AG09309 (cell line): ENCODE measurements at places on chromosomes 2 and 18.
A peak's percentile ranks its signal among the peaks of the same experiment; 100 is the strongest.

- no peak for DNase-seq
Observed at GRCh38 chr2:12844511-12844910, 127.8 kb downstream of the TRIB2 start.

DNA sequence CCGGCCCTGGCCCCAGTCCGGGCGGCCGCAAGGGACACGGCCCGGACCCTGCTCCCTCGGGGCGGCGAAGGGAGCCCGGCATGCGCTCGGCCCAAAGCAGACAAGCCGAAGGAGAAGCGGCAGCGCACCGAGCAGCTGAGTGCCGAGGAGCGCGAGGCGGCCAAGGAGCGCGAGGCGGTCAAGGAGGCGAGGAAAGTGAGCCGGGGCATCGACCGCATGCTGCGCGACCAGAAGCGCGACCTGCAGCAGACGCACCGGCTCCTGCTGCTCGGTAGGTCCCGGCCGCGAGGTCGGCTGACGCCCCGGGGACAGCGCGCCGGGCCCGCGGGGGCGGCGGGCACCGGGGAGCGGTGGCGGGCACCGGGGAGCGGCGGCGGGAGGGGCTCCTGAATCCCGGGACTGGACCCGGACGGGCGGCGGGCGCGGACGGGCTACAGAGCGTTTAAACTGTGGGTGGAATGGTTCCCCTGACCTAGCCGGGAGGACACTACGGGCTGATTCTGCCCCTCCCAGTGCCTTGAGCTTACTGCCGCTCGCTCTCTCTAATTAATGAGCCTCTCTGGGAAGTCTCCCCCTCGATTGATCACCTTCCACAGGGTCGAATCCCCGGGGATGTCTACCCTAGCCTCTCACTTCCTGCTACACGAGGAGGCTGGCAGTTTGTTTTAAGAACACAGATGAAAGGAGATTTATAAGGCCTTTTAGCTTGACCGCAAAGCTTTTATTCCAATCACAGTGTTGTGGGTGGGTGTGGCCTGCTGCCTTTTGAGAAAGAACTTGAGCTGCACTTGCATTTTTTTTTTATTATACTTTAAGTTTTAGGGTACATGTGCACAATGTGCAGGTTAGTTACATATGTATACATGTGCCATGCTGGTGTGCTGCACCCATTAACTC, 853 bp downstream of the GNAL start:
- no peak for DNase-seq

DNA sequence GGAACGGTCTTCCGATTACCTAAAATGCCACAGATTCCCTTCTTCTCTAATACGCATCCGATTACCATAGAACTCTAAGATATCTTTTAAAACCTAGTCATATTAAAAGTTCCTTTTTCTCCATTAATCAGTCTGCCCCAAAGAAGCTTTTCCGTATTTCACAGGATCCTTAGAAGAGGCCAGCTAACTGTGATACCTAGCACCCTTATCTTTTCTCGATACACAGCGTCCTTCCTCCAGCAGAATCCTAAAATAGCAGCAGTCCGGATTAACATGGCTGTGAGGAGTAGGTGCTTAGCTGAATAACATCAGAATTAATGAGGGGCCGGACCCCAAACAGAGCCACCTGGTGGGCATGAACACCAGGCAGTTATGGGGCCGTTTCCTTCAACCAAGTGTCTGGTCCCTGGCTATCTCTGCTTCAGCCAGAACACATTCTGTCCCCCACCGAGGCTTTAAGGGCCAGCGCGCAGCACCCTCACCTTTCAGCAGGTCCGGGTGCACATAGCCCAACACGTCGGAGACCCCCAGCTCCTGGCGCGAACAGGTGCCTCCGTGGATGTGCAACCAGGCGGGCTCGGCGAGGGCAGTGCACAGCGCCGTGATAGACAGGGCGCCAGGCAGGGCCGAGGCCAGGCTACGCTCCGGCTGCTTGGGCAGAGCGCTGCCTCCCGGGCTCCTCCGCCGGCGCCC, 995 bp downstream of the TMEM127 start:
- no peak for DNase-seq

DNA sequence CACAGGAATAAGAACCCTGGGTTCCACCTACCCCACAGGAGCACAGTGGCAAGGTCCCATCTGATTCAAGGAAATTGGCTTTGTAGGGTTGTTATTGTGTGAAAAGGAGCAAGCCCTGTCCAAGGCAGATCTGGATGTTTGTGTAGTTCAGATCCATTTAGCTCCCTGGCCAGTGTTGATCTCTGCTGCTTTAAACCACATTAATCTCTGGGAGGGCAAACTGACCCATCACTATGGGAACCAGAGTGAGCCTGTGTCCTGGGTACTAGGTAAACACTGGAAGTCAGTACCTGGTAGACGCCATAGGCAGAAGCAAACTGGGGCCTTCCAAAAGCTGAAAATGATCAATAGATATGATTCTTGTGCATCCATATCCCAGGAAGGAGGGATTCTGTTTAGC, 271.5 kb upstream of the EPAS1 start:
- no peak for DNase-seq

DNA sequence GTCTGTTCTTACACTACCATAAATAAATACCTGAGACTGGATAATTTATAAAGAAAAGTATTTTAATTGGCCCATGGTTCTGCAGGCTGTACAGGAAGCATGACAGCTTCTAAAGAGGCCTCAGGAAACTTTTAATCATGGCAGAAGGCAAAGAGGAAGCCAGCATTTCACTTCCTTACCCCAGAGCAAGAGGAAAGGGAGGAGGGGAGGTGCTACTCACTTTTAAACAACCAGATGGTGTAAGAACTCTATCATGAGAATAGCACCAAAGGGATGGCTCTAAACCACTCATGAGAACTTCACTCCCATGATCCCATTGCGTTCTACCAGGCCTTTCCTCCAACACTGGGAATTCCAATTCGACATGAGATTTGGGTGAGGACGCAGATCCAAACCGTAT, 344.4 kb upstream of the SLC39A10 start:
- DNase-seq, result no peak

- DNase-seq, result no peak
Observed at GRCh38 chr2:38763228-38763627, 12.1 kb upstream of the SRSF7 start.

DNA sequence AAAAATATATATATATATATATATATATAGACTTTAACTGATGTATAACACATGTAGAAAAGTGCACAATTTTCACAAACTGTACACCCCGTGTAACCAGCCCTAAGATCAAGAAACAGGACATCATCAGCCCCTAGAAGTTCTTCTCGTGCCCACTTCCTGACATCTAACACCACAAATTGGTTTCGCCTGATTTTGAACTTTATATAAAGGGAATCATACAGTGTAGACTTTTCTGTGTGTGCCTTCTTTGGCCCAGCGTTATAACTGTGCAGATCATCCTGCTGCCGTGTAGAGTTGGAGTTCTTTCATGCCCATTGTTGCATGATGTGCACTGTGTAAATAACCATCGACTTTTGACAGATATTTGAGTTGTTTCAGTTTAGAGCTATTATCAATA, 41.0 kb downstream of the SMAD7 start:
- no peak for DNase-seq

- DNase-seq, result no peak
Observed at GRCh38 chr18:80249217-80250093, 2.1 kb upstream of the PARD6G start.

- peak; percentile 35 for DNase-seq
Observed at GRCh38 chr2:190159453-190159852, 96.9 kb upstream of the MSTN start.

- no peak for DNase-seq
Observed at GRCh38 chr2:201937343-201937742, 96.3 kb upstream of the FZD7 start.

DNA sequence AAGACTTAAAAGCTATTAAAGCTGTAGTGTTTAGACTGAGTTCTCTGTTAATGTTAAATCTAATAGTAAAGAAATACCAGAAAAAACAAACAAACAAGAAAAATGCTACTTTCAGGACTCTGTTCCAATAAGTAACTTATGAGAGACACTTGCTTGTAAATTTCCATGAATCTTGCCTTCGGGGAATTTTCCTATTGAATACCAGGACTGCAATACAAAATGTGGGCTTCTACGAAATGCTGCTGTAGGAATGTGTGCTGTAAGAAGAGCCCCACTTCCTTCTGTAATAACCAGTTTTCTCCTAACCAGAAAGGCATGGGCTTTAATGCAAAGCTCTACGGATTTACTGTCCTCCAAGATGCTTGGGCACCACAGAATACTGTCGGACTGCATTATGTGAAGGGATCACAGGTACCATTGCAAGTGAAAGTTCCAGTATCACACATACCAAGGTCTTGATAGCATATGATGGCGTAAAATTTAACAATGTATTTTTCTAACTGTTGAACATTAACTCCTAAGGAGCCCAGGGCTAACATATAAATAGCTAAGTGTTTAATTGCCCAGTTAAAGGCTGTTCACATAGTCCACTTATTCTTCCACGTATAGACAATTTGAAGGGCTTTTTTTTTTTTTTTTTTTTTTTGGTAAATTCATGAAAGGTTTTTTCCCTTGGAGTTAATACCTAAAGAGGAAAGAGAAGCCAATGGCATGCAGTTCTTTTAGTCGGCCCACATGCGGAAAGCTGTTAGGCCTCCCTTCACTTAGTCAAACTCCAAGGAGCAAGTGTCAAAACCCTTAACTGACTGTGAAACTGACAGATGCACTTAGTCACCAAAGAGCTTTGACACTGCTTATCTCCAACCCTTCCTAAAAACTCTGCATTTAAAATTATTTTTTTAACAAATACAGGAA, 564.0 kb upstream of the POU3F3 start:
- no peak for DNase-seq

GRCh38 chr2:5140347-5140746, 551.8 kb upstream of the SOX11 start:
- DNase-seq, result no peak

DNA sequence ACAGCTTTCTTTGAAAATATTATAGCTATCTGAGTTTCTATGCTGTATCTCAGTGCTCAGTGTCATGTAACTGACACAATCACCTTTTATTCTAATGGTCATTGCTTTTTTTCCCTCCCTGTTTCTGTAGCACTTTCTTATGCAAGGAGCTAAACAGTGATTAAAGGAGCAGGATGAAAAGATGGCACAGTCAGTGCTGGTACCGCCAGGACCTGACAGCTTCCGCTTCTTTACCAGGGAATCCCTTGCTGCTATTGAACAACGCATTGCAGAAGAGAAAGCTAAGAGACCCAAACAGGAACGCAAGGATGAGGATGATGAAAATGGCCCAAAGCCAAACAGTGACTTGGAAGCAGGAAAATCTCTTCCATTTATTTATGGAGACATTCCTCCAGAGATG, 56.4 kb downstream of the SCN2A start:
- DNase-seq, result no peak

- no peak for DNase-seq
Observed at GRCh38 chr2:25420820-25421237, 79.1 kb upstream of the DNMT3A start.

GRCh38 chr2:138846216-138846821, 66.1 kb upstream of the NXPH2 start:
- DNase-seq, result no peak

DNA sequence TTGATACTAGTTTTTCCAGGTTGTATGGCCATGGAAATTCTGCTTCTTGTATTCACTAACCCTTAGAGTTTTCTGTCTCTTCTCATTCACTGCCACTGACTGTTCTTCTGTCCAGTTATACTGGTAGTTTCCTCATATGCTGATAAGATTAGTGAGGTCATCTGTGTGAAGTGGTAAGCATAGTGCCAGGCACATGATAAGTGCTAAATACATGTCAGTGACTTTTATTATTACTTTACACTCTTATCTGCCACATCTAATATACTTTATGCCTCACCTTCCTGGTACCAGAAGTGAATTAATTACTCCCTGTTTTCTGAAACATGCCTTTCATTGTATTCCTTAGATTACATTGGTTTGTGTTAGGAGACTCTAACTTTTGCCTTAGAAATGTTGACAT, 91.3 kb downstream of the NBEAL1 start:
- no peak for DNase-seq

GRCh38 chr18:57269756-57270155, 82.6 kb upstream of the ST8SIA3 start:
- DNase-seq, result no peak

- peak; percentile 3 for DNase-seq
Observed at GRCh38 chr2:157404363-157404762, 39.5 kb downstream of the CYTIP start.

DNA sequence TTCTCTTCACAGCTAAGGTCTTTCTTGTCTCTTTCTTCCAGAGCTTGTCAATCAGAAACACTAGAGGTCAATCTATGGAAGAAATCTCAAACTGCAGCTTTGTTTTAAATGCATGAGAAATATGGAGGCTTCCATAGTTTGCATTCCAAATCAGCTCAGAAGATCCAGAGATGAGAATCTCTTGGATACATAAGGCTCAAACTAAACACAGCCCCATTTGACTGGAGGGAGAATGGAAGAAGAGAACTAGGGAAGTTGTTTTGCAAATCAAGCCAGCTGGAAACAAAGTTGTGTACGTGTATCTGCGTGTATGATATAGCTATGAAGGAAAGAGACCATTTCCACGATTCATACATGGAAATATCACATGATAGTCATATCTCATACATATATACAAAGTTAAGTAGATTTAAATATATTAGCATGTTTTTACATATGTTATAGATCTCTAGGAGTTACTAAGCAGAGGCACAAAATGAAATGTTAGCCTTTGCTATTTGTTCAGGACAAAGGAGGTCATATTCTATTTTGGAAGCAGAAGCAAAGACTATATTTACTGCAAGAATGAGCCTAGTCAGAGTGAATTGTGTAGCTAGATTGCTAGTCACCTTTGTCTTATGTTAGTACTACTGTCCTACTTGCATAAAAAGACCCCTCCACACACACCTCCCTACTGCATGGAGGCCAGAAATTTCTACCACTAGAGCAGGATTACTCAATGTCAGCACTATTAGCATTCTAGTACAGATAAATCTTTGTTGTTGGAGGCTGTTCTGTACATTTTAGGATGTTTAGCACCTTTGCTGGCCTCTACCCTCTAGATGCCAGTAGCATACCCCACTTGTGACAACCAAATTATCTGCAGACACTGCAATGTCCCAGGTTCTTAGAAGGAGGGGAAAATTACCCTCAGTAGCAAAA, 303.5 kb upstream of the CHAC2 start:
- no peak for DNase-seq

- no peak for DNase-seq
Observed at GRCh38 chr2:48601349-48601748, 16.3 kb upstream of the GTF2A1L start.

- DNase-seq, result no peak
Observed at GRCh38 chr2:39546937-39547336, 109.9 kb upstream of the MAP4K3 start.

- DNase-seq, result no peak
Observed at GRCh38 chr2:112150851-112151250, 12.7 kb downstream of the FBLN7 start.

DNA sequence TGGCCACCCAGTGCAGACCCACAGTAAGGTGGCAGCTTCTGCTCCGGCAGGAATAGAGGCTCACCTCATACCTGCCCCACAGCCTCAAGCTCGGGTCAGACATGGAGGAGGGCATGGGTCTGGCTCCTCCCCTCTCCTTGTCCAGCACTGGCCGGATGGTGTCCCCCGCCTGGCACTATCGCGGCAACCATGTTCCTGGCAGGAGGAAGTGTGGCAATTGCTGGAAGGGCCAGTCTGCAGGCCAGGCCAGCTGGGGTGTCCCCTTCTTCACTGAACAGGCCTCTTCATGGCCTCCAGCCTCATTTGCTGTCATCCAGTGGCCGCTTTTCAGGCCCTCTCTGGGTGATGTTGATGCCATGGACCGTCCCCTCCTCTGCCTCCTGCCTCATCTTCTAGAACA, 41.4 kb upstream of the SMAD7 start:
- DNase-seq, result no peak

GRCh38 chr2:176095421-176095820, 2.9 kb downstream of the HOXD13 start:
- no peak for DNase-seq
